ENCODE measurements at places on chromosomes 5 and 9. TPM values are rescaled to one million over a fixed set of nuclear protein-coding genes. Genes with fewer than 3 reads are reported as not detected.

Gene ZNF883
- 3.8 TPM for total RNA-seq

Gene ODF2
- total RNA-seq, result 20.9 TPM

Gene TMC1
- 0.62 TPM for total RNA-seq

Gene SLC6A3
- total RNA-seq, result 0.10 TPM

Gene BARHL1
- total RNA-seq, result not detected

Gene PLPP7
- 81.3 TPM for total RNA-seq

Gene TRIM36
- 1.8 TPM for total RNA-seq

Gene FBP1
- total RNA-seq, result 4.4 TPM

Gene RACK1
- 2,469 TPM for total RNA-seq

Gene TNIP1
- 75.0 TPM for total RNA-seq

Gene PCDHGA4
- 3.9 TPM for total RNA-seq

Gene SNX30
- total RNA-seq, result 20.8 TPM

Gene NACC2
- total RNA-seq, result 9.8 TPM

Gene CEP78
- total RNA-seq, result 28.1 TPM

Gene ACTL7B
- not detected for total RNA-seq

Gene ANKRD31
- total RNA-seq, result 0.51 TPM

Gene PCDH12
- 20.1 TPM for total RNA-seq

Gene CORO2A
- total RNA-seq, result 2.9 TPM

Gene LPAR1
- 61.5 TPM for total RNA-seq

Gene TAS2R1
- not detected for total RNA-seq

Gene LTC4S
- total RNA-seq, result not detected

Gene COL5A1
- total RNA-seq, result 435 TPM

Gene CCNJL
- total RNA-seq, result 8.3 TPM

Gene BHMT2
- total RNA-seq, result 5.1 TPM

Measured in tongue (tissue), 3 donors.